ENCODE measurements at places on chromosomes 7 and 10.

GRCh38 chr7:133292631-133293030 lies 39.8 kb downstream of the EXOC4 start:
- DNase-seq: no peak

DNA sequence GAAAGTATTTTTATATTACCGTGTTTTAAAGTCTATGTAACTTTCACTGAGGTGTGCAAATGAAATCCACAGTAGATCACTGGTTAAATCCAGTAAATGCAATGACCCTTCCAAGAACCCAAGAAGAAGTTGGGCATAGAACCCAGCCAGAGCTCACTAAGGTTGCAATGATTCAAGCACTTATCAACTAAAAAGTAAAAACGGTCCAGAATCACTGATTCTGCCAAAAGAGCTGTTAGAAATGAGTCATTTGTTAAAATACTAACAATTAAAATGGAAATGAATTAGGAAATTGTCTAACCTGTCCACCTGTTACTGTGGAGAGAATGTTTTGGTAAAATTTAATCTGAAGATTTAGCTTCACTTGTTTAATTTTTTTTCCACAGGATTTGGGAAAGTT lies 74.4 kb downstream of the ANK3 start:
- DNase-seq: no peak

DNA sequence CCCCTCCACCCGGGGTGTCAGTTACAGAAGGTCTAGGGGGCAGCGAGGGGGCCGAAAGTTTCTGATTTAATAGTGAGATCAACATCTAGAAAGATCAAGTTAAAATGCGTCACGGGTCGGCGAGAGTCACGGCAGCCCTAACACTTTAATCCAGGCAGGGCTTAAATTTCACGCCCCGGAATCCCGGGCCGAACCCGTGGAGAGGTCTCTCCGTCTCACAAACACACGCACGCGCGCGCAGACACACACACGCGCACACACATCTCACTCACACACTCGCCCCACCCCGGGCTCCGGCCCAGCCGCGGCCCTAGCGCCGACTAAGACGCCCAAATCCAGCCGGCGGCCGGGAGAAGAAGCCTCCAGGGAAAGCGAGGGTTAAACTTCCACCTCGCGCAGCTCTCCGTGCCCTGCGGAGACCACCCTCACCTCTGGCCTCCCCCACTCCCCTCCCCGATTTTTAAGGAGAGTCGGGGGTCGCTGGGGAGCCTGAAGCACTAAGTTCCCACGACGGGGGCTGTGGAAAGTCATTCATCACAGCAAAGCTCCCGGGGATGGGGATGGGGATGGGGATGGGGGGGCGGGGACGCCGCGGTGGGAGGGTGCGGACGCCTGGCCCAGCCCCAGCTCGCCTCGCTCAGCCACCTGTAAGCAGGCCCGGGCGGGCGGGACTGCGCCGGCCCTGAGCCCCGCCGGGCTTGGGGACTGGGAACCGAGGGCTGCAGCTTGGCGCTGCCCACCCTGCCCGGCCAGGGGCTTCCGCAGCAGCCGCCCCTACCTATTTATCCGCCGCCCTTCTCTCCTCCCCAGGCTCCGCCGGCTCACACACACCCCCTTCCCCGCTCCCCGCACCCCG lies 1.6 kb downstream of the PDGFA start:
- peak; percentile 59 for DNase-seq

- DNase-seq: peak; percentile 98
These were observed 13.1 kb upstream of the ZMIZ2 start for GRCh38 chr7:44735403-44736165.

- DNase-seq: peak; percentile 76
These were observed 49.7 kb upstream of the WNT16 start for GRCh38 chr7:121279060-121279620.

DNA sequence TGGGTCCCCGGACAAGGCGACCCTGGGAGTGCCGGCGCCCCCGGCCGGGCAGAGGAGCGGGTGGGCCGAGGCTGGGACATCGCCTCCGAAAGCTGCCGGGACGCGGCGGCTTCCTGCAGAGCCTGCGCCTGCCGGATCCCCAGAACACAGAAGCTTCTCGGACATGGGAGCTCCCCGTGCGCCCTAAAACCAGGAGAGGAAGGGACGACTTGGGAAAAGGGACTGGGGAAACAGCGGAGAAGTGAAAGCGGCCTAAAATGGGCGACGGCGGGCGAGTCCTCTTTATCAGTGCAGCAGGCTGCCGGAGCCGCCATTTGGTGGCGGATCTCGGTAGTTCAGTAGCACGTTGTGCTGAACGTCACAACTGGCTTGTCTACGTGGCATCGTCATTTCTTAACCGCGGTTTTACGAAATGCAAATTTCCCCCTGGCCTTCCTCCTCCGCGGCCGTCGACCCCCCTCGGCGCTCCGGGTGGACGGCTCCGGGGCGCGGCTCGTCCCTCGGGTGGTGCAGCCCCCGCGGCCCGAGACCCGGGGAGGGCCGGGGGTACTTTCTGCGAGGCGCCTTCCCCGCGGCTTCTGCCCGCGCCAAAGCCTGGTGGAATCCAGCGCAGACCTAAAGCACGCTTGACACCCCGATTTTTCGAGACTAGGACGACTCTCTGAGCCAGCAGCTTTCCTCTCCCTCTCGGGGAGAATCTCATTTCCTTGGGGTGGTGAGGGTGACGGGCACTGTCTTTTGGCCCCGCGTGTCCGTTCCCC lies 9.9 kb upstream of the SPAG6 start:
- DNase-seq: peak; percentile 62

DNA sequence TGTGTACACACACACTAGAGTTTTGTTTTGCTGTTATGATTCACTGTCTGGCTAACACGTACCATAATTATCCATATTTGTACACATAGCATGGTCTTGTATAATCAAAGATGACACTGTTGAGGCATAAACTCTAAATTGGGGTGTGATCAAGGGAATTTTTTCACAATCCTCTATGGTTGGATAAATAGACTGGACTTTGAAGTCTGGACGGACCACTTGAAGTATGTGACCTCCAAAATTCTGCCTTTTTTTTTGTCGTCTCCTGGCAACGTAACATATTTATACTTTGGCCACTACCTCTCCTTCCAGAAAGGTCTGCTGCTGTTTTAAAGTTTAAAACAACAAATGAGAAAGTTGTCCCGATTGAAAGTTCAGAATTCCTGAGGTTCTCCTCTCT lies 193.4 kb downstream of the CACNB2 start:
- no peak for DNase-seq

GRCh38 chr7:118306771-118307170 lies 82.3 kb downstream of the ANKRD7 start:
- no peak for DNase-seq

- no peak for DNase-seq
These were observed 167.7 kb upstream of the KCTD7 start for GRCh38 chr7:66460921-66461361.

- no peak for DNase-seq
These were observed 10.9 kb downstream of the OPTN start for GRCh38 chr10:13110908-13111307.

DNA sequence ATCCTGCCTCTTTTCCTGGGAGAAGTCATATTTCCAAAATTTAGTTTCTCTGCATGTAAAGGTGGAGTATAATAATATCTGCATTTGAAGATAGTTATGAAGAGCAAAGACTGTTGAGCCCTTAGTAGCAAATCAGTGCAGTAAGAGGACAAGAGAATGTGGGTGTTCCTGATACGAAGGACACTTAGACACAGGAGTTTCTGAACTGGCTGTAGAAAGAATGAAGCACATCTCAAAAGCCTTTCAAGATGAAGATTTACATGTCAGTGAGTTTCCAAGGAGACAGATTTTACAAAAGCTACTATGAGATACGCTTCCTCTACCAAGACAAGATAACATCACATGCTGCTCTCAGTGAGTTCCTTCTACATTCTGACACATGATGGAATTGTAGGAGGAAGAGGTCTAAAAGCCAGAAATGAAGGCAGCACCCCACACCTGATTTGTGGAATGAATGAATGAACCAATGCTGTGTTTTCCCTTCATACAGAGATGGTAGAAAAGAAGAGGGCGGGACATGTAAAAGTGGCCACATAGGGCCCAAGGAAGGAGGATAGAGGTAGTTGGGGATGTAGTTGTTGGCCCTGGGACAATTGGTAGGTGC lies 173.6 kb upstream of the PDE1C start:
- DNase-seq: no peak

- DNase-seq: peak; percentile 90
These were observed 33.0 kb downstream of the MAGI2 start for GRCh38 chr7:79420464-79420863.

DNA sequence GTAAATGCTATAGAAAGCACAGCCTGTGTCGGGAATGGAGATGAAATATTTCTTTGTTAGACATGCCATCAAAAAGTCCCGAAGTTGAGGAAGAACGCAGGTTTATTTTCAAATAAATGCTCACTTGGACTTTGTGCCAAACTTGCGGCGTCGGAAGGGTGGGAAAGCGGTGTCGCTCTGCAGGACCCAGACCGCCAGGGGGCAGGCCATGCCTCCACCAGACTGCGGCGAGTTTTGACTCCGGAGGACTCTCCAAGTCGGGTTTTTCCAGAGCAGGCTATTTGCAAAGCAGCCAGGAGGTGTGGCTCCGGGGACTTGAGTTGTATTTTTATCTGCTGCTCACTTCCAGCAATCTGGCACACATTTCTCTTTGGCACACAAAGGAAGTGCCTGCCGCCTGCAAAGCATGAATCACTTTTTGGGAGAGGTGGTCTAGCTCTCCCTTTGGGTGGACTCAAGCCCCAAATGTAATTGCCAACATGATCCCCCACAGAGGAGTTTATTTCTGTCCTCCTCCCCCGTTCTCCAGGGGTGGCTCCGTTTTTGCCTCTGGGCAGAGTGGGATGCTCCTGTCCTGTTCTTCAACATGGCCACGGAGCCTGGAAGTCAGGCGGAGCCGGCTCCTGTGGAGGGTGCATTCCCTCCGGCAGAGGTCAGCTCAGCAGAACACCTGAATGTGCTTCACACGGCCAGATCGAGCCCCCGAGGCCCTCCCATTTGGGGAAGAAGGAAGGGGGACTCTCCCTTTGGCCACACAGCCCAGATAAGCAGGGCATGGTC lies 82.3 kb upstream of the GPR26 start:
- DNase-seq: peak; percentile 85

DNA sequence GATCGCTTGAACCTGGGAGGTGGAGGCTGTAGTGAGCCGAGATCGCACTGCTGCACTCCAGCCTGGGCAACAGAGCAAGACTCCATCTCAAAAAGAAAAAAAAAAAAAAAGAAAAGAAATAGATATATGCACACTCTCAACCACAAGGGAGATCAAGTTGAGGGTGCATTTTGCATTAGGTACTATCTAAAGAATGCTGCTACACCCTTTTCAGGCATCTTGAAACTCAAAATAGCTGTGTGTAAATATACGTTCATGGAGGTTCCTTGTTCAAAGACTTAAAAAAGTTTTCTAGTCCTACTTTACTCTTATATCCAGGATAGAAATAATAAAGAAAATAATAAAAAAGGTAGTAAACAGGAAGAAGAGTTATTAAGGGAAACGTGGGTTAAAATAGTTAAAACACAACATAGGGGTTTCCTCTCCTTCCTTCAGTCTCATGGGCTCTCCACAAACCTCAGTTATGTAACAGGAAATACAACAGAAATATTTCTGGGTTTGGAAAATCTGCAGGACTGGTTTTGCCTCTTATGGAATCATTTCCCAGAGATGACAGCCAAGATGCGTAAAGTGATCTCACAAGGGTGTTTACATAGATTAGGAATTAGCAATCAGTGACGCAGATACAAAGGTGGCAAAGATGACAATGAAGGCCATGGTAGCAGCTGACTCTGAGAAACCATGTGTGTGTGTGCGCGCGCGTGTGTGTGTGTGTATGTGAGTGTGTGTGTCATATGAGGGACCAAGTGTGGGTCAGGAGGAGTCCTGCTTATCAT lies 15.1 kb downstream of the STEAP4 start:
- DNase-seq: peak; percentile 17

DNA sequence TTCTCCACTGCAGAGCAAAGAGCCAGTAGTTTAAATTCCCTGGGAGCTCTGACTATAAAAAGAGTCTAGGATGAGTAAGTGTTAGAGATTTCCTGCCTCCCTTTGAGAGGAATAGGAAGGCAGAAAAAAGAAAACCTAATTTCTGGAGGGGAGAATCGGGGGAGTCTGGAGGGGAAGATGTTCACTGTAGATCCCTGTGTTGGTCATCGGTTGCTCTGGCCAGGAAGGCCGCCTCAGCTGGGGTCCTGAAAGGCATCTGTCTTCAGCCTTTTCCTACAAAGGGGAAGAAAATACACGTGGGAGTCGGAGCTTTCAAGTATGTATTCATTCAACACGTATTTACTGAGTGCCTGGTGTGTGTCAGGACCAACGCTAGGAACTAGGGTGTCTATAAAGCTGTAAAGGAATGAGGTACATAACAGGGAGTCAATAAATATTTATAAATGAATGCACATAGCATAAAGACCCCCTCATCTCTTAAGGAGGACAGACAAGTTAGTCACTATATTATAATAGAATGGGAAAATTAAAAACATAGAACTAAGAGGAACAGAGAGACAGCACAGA lies 101.1 kb downstream of the ICA1 start:
- DNase-seq: no peak

- DNase-seq: peak; percentile 54
These were observed 8.0 kb upstream of the EPHA1 start for GRCh38 chr7:143416565-143417149.

GRCh38 chr10:44975431-44976331 lies 2.9 kb downstream of the DEPP1 start:
- DNase-seq: peak; percentile 73

DNA sequence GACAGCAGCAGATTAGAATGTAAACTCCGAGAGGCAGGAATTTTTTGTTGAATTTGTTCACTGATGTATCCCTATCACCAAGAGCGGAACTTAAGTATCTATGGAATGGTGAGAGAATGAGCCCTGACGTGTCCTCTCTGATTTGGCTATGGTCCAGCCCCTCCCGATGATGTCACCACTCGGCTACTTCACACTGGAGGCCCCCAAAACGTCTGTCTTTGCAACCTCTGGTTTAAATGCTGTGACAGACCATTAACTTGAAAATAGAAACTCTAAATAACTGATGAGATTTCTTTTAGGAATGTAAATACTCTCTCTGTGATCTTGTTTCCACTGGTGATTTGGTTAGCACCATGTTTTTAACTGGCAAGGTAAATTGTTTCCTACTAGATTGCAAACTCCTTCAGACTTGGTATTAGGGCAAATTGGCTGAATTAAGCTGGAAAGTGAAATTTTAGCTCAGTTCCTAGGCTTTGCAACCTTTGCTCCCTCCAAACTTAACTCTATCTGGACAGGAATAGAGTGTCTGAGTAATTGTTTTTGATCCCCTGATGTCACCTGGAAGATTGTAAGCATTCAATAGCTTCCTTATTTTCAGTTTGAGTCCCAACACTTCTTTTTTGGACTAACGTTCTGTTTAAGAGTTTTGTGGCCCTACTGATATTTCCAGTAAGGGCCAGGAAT lies 19.1 kb downstream of the SLC16A12 start:
- DNase-seq: peak; percentile 90
